ENCODE measurements at places on chromosomes 12 and 14.

- H3K4me3 ChIP-seq = no peak overlapping the region
- no peaks in the 10 kb centered on the region for H3K4me1 ChIP-seq
- H3K27ac ChIP-seq = no peak overlapping the region
- no peaks in the 10 kb centered on the region for H3K27me3 ChIP-seq
Measured at GRCh38 chr14:105155681-105156413, 12.7 kb downstream of the JAG2 start.

- H3K27me3 ChIP-seq = no peaks in the 10 kb centered on the region
- H3K27ac ChIP-seq = peak overlapping the region; percentile 22
- no peak overlapping the region for H3K4me3 ChIP-seq
- no peak for DNase-seq
Measured at GRCh38 chr12:14853961-14854360, 10.6 kb upstream of the ART4 start.

GRCh38 chr12:7144414-7145120, 14.4 kb downstream of the CLSTN3 start:
- no peaks in the 10 kb centered on the region for H3K4me1 ChIP-seq
- no peak overlapping the region for H3K4me3 ChIP-seq
- no peaks in the 10 kb centered on the region for H3K27me3 ChIP-seq
- H3K36me3 ChIP-seq = peaks cover 35% of the 10 kb centered on the region

GRCh38 chr14:50829489-50830043, 1.4 kb downstream of the NIN start:
- peak overlapping the region; percentile 90 for H3K27ac ChIP-seq
- peaks cover 32% of the 10 kb centered on the region for H3K4me1 ChIP-seq
- peak overlapping the region; percentile 92 for H3K4me3 ChIP-seq

DNA sequence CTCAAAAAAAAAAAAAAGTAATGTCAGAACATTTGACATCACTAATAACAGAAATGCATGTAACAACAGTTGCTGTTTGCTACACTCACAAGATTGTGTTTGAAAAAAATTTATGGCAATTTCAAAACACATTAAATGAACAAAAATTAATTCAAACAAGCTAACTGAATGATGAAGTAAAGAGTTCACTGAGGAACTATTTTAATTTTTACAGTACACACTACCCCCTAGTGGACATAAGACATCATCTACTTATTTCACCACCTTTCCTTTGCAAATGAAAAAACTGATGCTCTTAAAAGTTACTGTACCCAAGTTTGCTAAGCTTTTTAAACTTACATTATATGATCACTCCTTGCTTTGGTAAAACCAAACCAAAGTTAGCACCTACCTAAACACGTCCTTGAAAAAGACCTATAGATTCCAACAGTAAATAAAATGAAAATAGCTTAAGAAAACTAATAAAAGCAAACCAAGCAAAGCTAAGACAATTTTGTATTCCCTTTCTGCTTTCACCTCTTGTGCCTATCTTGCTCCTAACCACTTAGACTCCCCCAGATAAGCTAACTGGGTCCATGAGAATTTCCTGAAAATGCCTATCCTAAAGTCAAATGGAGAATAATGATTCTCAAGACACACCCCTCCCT, 22.2 kb downstream of the UBE2N start:
- no peaks in the 10 kb centered on the region for H3K27me3 ChIP-seq
- no peak overlapping the region for H3K4me3 ChIP-seq
- H3K27ac ChIP-seq = no peak overlapping the region
- DNase-seq = no peak
- peaks cover 64% of the 10 kb centered on the region for H3K4me1 ChIP-seq
